Activated T-helper 2 cell treated with anti-CD3 and anti-CD28 coated beads, Interferon-gamma antibody, Interleukin-2, Interleukin-4, amounts not matched to agents 10 μg/mL and 5 μg/mL and 100 μg/mL, durations not matched to agents 14 hours and 24 hours and 36 hours (primary cell): ENCODE measurements at places on chromosomes 12 and 14.

DNA sequence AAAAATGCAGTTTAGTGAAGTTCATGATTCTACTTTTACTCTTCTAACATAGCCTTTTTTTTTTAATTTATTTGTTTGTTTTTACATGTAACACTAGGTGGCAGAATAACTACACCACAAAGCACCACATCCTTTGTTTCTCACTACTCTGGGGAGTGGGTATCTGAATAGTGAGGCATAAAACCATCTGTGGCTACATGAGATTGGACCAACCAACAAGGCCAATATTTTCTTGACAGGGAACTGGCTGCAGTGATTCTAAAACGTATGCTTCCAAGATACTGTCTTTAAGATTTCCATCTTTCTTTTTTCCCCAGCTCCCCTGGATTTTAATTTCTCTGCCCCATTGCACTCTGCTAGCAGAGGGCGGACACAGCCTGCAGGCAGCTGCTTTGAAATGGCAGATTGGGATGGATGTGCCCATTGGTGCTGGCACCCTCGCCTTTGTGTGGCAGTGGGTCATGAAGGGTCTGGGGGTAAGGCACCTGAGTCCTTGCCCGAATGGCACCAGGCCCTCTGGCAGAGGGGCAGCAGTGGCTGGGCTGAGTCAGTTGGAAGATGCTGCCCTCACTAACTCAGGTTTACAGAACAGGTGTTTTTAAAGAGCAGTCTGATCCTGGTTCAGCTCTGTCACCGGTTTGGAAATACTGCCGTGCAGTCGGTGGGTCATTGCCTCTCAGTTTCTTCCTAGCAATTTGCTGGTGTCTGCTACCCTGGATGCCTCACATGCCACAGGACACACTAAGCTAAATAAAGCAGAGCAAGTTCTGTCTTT is 429.1 kb downstream of the RAD51B start:
- no peaks in the 10 kb centered on the region for H3K27me3 ChIP-seq
- peaks cover 25% of the 10 kb centered on the region for H3K4me1 ChIP-seq
- H3K27ac ChIP-seq, result no peak overlapping the region

- no peaks in the 10 kb centered on the region for H3K36me3 ChIP-seq
- peak overlapping the region; percentile 27 for H3K4me3 ChIP-seq
- no peak for DNase-seq
- H3K27me3 ChIP-seq, result peaks cover 53% of the 10 kb centered on the region
- H3K4me1 ChIP-seq, result peaks cover 13% of the 10 kb centered on the region
Measured at GRCh38 chr12:120649442-120650232, 9.2 kb downstream of the CABP1 start.

GRCh38 chr12:69466867-69467266 is 3.3 kb upstream of the FRS2 start:
- DNase-seq, result no peak
- peaks cover 32% of the 10 kb centered on the region for H3K4me1 ChIP-seq
- no peak overlapping the region for H3K27ac ChIP-seq
- no peaks in the 10 kb centered on the region for H3K27me3 ChIP-seq
- no peak overlapping the region for H3K4me3 ChIP-seq
- H3K36me3 ChIP-seq, result no peaks in the 10 kb centered on the region

GRCh38 chr12:104050436-104050835 is 449 bp upstream of the GLT8D2 start:
- H3K4me1 ChIP-seq, result peaks cover 3% of the 10 kb centered on the region
- no peak overlapping the region for H3K4me3 ChIP-seq
- no peak for DNase-seq
- no peak overlapping the region for H3K27ac ChIP-seq
- H3K36me3 ChIP-seq, result no peaks in the 10 kb centered on the region

DNA sequence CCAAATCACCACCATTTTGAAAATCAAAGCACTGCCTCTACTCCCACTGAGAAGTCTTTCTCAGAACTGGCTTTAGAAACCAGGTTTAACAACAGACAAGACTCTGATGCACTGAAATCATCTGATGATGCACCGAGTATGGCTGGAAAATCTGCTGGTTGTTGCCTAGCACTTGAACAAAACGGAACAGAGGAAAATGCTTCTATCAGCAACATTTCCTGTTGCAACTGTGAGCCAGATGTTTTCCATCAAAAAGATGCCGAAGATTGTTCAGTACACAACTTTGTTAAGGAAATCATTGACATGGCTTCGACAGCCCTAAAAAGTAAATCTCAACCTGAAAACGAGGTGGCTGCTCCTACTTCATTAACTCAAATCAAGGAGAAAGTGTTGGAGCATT is 115.0 kb upstream of the NPAS3 start:
- no peaks in the 10 kb centered on the region for H3K4me1 ChIP-seq
- no peak for DNase-seq
- no peaks in the 10 kb centered on the region for H3K36me3 ChIP-seq
- no peaks in the 10 kb centered on the region for H3K27me3 ChIP-seq

GRCh38 chr12:2383325-2384028 is 330.7 kb downstream of the CACNA1C start:
- H3K36me3 ChIP-seq, result no peaks in the 10 kb centered on the region
- H3K27ac ChIP-seq, result no peak overlapping the region
- DNase-seq, result no peak
- peaks cover 11% of the 10 kb centered on the region for H3K4me1 ChIP-seq
- H3K4me3 ChIP-seq, result no peak overlapping the region

- no peak for DNase-seq
- peak overlapping the region; percentile 90 for H3K4me3 ChIP-seq
- peak overlapping the region; percentile 89 for H3K27ac ChIP-seq
- peaks cover 10% of the 10 kb centered on the region for H3K27me3 ChIP-seq
- H3K4me1 ChIP-seq, result peaks cover 35% of the 10 kb centered on the region
Measured at GRCh38 chr12:22626406-22626805, 1.4 kb downstream of the ETNK1 start.

DNA sequence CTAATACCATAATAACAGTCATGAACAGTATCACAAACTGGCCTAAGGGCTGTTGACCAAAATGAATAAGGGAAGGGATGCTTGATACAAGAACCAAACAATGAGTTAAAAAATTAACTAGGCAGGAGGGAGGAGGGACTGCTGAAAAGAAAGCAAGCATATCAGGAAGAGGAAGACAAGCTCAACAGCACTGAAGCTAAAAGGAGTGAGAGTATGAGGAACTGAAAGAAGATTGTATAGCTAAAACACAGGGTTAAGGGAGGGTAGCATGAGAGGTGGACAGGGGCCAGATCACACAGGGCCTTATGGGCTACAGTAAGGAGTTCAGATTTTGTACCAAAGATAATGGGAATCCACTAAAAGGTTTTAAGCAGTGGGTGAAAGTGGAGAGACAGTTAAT is 34.1 kb downstream of the ITGA7 start:
- H3K27ac ChIP-seq, result no peak overlapping the region
- DNase-seq, result no peak
- no peaks in the 10 kb centered on the region for H3K4me1 ChIP-seq
- peaks cover 26% of the 10 kb centered on the region for H3K27me3 ChIP-seq

DNA sequence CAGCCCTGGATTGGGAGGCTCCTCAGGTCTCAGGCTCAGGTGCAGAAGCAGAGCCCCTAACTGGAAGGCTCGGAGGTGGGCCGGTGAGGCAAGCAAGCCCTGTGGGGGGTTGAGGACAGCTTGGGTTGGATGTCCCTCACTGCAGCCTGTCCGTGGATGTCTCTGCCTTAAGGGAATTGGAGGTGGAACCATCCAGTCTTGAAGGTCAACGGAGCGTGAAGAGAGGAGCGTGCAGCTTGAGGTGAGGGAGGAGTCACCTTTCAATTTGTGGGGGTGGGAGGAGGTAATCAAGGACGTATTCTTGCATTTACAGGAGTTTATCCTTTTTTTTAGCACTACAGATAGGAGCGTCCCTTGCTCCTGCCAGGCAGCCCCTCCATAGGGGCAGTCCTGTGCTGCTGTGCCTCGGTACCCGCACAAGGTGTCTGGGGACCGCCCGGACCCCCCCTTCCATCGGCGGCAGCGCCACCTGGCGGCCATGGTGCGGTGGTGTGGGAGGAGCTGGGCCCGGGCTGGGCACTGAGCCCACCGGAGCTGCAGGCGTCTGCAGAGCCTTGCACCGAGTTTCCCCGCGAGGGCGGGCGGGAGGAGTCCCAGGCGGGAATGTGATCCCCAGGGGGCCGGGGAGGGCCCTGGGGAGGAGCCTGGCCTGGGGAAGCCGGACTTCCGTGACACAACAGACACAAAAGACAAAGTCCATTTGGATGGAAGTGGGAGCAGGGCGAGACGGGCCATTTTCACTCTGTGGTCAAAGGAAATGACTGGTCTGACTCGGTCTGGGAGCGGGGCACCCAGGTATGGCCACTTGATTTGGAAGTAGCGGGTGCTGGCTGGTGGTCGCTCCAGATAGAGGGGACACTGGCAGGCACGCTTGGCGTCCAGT is 864 bp downstream of the DNAJC22 start:
- H3K4me1 ChIP-seq, result peaks cover 19% of the 10 kb centered on the region
- peak; percentile 72 for DNase-seq
- peaks cover 63% of the 10 kb centered on the region for H3K27me3 ChIP-seq
- H3K27ac ChIP-seq, result no peak overlapping the region

GRCh38 chr14:54355698-54356097 is 41.1 kb upstream of the CDKN3 start:
- no peak overlapping the region for H3K4me3 ChIP-seq
- no peaks in the 10 kb centered on the region for H3K36me3 ChIP-seq
- no peak overlapping the region for H3K27ac ChIP-seq
- peaks cover 3% of the 10 kb centered on the region for H3K4me1 ChIP-seq
- peaks cover 40% of the 10 kb centered on the region for H3K27me3 ChIP-seq

DNA sequence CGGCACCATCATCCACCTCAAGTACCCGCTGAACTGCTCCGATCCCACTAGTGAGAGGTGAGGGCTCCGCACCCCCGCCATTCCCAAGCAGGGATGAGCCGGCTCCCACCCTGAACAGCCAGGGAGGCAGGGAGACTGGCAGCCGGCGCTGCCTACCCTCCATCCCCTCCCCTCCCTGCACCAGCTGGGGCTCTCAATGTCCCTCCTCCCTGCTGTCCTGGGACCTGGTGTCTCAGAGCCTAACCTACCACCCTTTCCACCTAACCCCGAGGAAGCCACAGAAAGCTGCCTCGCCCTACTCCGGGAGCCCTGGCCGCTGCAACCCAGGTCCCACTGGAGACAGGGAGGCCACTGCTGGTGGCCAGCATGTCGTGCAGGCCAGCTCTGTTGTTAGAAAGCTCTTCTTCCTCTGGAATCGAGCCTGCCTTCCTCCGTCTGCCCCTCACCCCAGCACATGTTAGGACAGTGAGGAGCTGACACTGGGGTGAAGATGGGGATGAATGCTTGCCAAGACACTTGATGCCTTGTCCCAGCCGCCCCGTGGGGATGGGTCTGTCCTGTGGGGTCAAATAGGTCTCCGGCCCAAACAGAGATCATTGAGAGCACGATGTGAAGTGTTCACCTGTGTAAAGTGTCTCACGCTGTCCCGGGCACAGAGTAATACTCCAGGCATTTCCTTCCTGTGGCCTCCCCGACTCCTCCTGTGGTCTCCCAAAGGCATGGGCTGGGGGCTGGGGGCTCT is 1.1 kb downstream of the PTPN6 start:
- H3K4me3 ChIP-seq, result peak overlapping the region; percentile 94
- DNase-seq, result no peak
- H3K4me1 ChIP-seq, result peaks cover 72% of the 10 kb centered on the region
- peak overlapping the region; percentile 97 for H3K27ac ChIP-seq
- H3K27me3 ChIP-seq, result no peaks in the 10 kb centered on the region
